Activated T-cell treated with anti-CD3 and anti-CD28 coated beads for 4 hours (primary cell): ENCODE measurements at places on chromosomes 11 and 22.

DNA sequence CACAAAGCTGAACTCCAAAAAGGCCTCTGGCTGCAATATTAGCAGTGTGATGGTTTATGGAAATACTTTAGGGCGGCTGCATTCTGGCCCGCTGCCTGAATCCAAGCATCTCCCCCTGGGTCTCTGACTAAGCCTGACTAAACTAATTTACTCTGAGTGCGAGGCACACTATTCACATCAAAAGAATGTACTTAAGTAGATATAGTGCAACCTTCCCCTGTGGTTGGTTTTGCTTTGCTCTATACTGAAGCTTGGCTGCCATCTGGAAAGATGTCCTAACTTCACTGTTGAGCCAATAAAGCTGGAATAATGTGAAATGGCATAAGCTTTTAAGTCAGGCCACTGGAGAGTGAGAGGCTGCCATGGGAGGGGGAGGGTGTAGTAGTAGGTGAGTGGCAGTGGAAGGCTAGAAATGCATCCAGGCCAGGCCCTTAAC, 321.6 kb downstream of the AASDHPPT start:
- DNase-seq = no peak

DNA sequence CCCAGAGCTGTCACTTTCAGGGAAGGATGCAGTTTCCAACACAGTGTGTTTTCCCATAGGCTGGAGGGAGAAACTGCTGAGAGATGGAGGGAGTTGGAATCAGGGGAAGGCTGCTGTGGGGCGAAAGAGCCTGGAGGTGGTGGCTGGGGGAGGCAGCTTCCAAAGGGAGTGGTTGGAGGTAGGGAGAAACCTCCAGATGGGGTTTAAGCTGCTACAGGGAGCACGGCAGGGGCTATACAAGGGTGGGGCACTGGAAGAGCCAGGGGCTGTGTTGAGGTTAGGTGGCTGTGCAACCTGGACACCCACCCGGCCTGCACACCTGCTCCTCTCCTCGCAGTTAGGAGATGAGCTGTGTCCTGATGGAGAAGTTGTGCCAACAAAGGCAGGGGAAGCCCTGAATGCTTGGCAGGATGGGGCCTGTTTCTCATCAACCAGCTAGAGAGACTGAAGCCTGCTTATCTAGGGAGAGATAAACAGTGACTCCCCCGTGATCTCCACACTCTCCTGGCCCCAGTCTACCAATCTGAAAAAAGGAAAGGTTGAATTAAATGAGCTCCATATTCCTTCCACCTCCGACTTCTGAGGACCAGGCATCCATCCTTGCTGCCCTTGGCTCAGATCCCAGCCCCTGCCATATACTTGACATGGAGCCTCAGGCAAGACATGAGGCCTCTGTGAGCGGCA, 3.6 kb upstream of the SLCO2B1 start:
- DNase-seq = no peak

- DNase-seq = no peak
These were observed 722 bp downstream of the IFITM10 start for GRCh38 chr11:1749395-1750351.

DNA sequence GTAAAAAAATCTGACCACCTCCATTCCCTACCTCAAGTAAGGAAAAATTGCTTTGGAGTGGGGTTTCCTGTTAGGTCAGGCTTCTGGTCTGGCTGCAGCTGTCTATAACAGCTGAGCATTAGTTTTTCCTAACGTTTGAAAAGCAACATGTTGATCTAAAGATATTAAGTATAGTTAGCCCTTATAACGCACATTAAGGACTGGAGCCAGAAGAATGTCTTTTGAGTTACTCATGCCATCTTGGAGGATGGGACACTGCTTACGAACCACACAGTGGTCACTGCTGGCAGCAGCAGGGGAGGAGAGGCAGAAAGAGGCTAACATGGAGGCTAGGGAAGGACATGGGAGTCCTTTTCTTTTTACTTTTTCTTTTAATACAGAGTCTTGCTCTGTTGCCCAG, 44.1 kb upstream of the GDPD4 start:
- no peak for DNase-seq

GRCh38 chr11:126711977-126712625, 288.5 kb downstream of the KIRREL3 start:
- DNase-seq = no peak
